Left renal pelvis (tissue), 4 donors: ENCODE measurements at places on chromosomes 2 and 18. TPM values are rescaled to one million over a fixed set of nuclear protein-coding genes. Genes with fewer than 3 reads are reported as not detected.
A peak's percentile ranks its signal among the peaks of the same experiment; 100 is the strongest.

DNA sequence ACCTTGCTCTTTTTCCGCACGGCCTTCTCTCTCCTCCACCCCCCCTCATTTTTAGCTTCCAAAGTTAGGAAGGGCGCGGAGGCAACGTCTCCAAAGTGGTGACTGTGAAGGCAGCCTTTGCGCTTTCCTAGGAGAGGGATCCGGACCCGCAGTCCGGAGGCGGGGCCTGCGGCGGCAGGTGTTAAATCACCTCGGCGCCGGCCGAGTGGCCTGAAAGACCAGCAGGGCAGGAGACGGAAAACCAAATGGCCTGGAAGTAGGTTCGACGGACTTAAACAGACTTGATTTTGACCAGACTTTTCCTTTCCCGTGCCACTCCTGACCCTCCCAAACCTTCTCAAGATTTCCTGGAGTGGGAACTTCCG is 615 bp downstream of the GORASP2 start:
- peak; percentile 29 for DNase-seq

DNA sequence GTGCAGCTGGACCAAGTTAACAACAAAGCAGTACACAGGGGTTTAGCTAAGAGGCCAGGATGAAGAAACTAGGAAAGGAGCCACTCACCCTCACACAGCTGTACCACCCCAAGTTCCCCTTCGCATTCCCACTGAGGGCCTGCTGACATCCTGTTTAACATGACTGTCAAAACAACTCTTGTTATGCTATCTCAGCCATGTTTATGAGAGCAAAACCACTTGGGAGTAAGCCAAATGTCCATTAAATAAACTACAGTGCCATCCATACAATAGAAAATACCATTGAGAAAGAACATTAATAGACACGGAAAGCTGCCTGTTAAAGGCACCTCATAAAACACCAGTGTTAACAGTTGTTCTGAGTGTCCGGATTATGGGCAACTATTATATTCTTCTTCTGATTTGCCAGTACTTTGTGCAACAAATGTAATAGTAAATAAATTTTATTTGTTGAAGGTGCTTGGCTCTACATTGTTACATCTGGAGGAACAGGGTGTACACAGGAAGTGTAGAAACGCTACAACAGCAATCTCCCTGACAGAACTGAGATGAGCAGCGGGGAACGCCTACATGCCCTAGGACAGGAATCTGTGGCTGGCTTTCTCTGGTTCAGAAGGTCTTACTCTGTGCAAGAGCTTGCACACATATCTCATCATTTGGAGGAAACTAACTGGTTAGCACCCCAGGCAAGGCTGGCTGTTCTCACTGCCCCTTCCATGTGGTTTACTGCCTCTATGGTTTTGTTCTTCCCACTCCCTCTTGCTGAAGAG is 85.6 kb downstream of the EHD3 start:
- no peak for DNase-seq

GRCh38 chr18:10100941-10101701 is 187.3 kb downstream of the VAPA start:
- no peak for DNase-seq

DNA sequence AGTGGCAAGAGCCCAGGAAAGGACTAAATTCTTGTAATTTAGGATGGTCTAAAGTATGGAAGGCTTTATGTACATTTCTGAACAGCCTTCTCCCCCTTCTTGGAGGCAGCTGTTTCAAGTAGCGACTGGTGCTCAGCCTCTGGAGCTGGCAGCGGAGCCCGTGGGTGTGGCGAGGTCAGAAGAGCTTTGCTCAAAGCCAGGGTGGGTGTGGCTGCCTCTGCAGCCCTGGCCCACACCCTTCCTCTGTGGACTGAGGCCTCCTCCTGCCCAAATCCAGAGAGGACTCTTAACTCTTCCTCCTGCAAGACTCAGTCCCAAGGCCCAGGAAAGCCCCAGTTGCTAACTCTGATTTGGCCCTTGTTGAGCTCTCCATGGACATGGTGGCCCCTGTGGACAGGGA is 202.1 kb upstream of the REV1 start:
- DNase-seq = no peak

DNA sequence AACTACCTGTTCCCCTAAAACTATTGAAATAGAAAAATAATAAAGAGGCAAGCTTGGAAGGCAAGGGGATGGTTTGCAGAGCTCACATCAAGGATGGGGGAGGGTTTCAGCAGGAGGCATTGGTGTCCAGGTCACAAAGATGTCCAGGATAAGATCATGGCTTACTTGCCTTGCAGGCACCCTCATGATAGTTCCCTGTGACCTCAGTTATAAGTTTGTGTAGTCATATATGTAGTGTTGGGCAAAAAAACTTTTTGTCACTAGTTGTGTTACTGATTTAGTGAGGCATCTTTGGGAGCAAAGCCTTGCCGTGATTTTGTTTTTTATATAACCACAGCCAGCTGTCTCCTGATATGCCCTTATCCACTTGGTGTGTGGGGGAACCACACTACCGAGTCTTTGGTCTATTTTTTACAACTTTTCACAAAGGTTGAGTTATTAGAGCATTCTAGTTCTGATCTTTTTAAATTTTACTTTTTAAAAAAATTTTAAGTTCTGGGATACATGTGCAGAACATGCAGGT is 53.3 kb downstream of the IL1R2 start:
- no peak for DNase-seq

DTNA gene
- 19.1 TPM for polyA plus RNA-seq

IGFBP2 gene
- 199 TPM for polyA plus RNA-seq

FZD7 gene
- 131 TPM for polyA plus RNA-seq

ANKRD30B gene
- polyA plus RNA-seq = not detected

VWA3B gene
- polyA plus RNA-seq = 0.94 TPM
